ENCODE measurements at places on chromosomes 5 and 9. TPM values are rescaled to one million over a fixed set of nuclear protein-coding genes. Genes with fewer than 3 reads are reported as not detected.
A peak's percentile ranks its signal among the peaks of the same experiment; 100 is the strongest.

DNA sequence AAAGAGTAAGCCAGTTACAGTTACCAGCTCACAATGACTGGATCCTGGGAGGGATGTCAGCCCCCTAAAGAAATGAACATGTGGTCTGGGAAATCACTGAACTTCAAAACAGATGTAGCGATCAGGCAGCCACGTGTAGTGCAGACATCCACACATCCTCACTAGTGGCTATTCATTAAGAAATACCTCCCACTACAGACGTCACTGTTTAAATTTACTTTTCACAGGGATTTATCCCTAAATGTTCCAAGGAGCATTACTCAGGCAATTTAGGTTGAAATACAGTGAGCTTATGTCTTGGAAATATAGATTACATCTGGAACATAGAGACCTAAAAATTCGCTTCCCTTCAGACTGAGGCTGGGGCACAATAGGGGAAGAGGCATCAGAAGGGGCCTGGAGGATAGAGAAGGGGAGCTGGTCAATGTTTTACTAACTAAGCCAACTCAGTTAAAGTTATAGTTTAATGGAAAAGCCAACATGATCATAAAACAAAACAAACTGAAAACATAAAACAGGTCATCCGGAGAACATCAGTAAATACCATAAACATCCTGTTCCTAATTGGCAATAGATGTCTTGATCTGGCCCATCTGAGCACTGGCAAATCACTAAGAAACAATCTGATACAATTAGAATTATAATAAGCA is 92.3 kb downstream of the FANCC start:
- no peak for DNase-seq

Gene GTF2H2
- 94.6 TPM for total RNA-seq

DNA sequence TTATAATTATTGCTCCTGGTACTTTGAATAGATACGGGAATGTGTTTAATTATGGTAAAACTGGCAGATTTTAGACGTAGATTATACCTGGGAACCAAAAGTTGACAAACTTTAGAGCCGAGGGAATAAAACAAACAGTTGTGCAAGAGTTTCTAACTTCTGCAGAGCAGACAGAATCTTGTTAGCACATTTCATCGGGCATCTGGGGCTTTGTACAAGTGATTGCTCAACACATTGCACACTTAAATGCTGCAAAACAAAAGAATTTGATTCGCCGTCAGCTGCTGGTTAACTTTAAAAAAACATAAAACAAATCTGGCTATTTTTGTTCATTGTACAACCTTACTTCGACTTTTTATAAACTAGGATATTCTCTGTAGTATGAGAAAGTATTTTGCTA is 398.1 kb downstream of the MAN2A1 start:
- no peak for DNase-seq

- DNase-seq = no peak
Measured at GRCh38 chr5:166963596-166963995, 1327.8 kb upstream of the WWC1 start.

Gene CEMIP2
- total RNA-seq = 7.8 TPM

Gene KIAA1958
- total RNA-seq = 0.07 TPM

GRCh38 chr5:143536364-143536763 is 132.9 kb upstream of the NR3C1 start:
- DNase-seq = peak; percentile 98

Gene TRPM6
- 0.17 TPM for total RNA-seq

- DNase-seq = no peak
Measured at GRCh38 chr5:123813264-123813663, 301.3 kb downstream of the CSNK1G3 start.

GRCh38 chr5:141521244-141521781 is 32.4 kb downstream of the PCDHGC5 start:
- peak; percentile 89 for DNase-seq

Gene CYLC2
- not detected for total RNA-seq

Measured in MG63 (cell line).